B cell (primary cell): ENCODE measurements at places on chromosomes 3 and 15. TPM values are rescaled to one million over a fixed set of nuclear protein-coding genes. Genes with fewer than 3 reads are reported as not detected.

DNA sequence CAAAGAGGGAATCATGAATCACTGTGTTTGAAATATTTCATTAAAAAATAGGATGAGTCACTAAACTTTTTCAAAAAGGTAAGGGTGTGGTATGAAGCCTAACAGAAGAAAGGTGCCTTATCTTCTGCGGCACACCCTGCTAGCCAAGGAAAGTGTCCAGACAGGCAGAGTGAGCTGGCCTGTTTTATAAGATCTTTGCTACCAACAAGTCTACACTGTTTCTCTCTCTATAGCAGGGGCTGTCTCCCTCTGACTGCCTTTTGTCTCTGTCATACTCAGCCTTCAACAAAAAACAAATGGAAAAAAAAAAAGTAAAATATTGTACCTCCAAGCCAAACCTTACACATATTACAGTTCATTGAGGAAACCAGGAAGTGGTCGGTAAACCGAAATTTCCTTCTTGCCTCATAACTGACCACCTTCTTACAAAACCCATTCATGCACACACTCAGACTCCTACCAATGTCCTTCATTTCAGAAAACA lies 9.1 kb downstream of the ZDHHC3 start:
- DNase-seq: no peak

CMTM8 gene
- total RNA-seq: 0.25 TPM in 1 of 2 replicates, not detected in the other

DNA sequence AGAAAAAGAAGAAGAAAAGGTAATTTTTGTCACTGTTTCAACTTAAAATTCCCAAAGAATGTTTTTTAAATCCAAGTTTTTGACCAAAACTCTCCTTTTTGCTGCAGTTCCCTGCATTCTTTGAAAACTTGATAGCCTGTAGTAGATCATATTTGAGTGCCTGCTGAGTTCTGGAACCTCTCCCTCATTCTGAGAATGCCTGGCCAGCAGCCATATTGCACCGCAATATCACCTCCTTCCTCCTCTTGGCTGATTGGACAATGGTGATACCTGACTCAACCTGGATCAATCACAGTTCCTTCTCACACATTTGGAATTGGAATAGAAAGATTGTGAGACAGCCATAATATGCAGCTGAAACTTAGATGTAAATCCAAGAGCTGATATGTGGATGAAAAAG lies 97.6 kb upstream of the GAP43 start:
- no peak for DNase-seq

DNA sequence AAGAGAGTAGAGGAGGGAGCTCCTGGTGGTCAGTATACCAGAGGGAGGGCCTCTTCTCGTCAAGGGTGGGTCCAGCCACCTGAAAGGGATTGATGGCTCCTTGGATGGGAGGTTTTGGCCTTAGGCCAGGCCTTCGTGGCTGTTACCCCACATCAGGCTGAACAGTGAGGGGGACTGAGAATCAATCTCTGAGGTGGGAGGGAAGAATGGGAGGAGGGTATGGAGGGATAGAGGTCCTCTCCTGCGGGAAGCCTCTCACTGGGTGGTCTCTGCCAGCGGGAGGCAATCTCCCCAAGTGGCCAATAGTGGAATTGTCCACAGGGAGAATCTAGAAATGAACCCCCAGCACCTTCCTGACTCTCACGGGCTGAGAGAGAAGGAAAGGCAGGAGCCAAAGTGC lies 53.5 kb downstream of the BSN start:
- DNase-seq: no peak

DNA sequence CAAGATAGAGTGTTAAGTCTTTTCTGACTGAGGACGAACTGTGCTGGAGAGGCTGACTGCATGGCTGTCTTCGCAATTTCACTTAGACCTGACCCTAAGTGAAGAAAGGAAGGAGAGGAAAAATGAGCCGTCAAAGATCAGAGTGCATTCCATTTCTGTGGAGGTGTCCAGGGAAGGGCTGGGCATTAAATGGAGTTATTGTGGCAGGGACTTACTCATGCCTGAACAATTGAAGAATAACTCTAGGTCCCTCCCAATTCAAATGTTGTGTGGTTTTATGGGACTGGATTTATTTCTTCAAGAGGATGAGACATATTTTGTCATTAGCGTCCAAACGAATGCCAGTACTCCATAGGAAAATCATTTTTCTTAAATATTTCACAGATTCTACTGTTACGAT lies 187.3 kb upstream of the CFAP20DC start:
- no peak for DNase-seq
